NCI-H2171 (cell line): ENCODE measurements at places on chromosomes 7 and 10.

- DNase-seq: no peak
These were observed 9.9 kb downstream of the FAM131B start for GRCh38 chr7:143352531-143353002.

- no peak for DNase-seq
These were observed 369.0 kb downstream of the MAGI2 start for GRCh38 chr7:79084423-79084822.

DNA sequence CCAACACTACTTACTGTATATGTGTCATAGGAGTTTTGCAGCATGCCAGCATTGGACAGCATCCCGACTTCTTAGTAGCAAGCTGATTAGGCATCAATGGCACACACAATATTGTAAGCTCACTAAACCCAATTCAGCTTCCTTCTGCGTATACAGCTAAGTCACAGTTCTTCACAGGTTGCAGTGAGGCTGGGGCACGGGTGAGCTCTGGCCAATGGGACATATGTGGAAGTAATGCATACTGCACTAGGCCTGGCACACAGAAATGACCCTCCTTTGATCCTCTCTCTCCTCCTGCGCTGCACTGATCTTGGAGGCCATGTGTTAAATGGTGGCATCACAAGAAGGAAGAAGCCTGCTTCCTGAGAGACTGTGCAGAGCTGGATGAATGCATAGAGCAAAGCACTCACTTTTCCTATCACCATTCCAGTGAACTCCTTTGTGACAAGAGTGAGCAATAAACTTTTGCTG is 11.9 kb downstream of the RAB11FIP2 start:
- no peak for DNase-seq

GRCh38 chr7:108109221-108109908 is 20.8 kb downstream of the LAMB4 start:
- no peak for DNase-seq

GRCh38 chr10:15118615-15119014 is 21.5 kb downstream of the RPP38 start:
- no peak for DNase-seq

- DNase-seq: no peak
These were observed 786 bp downstream of the TAF3 start for GRCh38 chr10:7819121-7819460.

DNA sequence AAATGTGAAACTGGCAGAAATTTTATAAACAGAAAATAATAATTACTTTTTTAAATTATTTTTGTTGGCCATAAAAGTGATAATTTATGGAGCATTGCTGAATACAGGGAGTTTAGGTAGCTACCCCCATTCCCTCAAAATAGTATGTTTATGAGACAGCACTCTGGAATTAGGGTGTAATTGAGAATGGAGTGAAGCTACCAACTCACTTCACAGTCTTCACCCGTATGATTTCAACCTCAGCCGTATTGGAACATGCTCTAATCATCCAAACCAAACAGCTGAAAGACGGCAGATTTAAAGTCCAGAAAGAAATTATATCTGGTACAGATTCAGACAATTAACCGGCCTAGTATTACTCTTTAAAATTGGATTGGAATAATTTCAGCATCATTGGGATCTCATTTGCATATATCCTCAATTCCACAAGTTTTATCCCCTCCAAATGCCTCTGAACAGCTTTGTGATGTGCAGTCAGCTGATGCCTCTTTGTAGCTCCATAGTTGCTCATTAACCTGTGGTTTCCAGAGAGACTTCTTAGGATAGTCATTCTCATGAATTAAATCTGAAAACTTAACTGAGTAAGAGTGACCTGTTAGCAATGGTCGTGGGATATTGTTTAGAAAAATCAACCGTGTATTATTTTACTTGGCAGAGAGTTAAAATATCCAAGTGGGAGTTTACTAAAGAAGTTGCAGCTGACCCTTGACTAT is 59.1 kb upstream of the GJD4 start:
- no peak for DNase-seq

- no peak for DNase-seq
These were observed 78.7 kb upstream of the AGR3 start for GRCh38 chr7:16960337-16960965.

GRCh38 chr10:5583525-5584175 is 58.9 kb downstream of the CALML3 start:
- DNase-seq: peak; percentile 59

- DNase-seq: no peak
These were observed 106.8 kb upstream of the APBB1IP start for GRCh38 chr10:26331371-26331770.

DNA sequence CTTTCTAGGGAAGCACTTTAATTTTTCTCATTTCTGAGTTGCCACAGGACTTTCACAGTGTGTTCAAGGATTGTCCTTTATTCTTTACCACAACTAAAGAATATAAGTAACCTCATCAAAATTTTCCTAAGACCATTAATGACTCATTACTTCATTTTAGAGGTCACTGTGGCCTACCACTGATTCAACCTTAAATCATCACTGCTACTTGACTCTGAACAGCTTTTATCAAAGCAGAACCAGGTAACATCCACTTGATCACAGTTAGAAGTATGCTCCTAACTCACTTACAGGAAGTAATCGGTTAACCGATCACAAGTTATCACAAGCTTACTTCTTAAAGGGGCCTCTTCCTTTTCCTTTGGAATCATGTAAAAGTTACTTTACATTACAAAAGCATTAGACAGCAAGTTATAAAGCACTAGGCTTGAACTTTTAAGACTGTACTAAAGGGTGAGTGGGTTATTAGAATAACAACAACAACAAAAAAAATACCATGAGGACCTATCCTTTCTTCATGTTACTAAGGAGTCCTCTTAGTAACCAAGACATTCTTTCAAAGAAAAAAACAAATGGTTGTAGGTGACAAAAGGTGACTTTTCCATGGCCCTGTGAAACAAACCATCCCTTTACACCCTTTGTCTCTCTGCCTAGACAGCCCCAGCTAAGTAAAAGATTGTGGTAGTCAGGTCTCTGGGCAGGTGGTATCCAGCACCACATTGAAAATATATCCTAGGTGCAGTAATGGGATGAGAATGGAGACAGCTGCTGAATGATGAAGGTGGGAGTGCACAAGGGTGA is 40.0 kb upstream of the PDK4 start:
- DNase-seq: no peak

- no peak for DNase-seq
These were observed 23.8 kb downstream of the CXCL12 start for GRCh38 chr10:44361109-44361508.

GRCh38 chr10:19638182-19638895 is 177.9 kb upstream of the PLXDC2 start:
- no peak for DNase-seq

GRCh38 chr10:6746782-6747181 is 166.7 kb upstream of the PRKCQ start:
- DNase-seq: no peak

- no peak for DNase-seq
These were observed 44.3 kb downstream of the IL6 start for GRCh38 chr7:22771194-22771871.

DNA sequence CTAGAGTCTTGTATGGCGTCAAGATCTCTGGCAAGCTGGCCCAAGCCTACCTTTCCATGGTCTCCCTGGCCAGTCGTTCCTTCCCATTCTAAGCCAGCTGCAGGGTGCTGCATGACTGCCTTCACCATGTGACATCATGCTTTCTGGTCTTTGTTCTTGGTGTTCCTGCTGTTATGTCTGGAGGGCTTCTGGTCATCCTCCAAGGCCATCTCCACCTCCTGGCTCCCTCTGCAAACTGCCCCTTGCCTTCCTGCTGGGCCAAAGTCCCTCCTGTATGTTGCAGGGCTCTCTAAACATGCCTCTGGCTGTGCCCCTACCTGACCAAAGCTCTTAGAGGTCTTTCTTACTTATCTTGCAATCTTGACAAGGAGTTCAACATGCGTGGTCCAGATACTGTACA is 44.4 kb upstream of the SHH start:
- DNase-seq: no peak

- no peak for DNase-seq
These were observed 58.2 kb downstream of the TMEM270 start for GRCh38 chr7:73918926-73919693.
